ENCODE measurements at places on chromosomes 2 and 18.

DNA sequence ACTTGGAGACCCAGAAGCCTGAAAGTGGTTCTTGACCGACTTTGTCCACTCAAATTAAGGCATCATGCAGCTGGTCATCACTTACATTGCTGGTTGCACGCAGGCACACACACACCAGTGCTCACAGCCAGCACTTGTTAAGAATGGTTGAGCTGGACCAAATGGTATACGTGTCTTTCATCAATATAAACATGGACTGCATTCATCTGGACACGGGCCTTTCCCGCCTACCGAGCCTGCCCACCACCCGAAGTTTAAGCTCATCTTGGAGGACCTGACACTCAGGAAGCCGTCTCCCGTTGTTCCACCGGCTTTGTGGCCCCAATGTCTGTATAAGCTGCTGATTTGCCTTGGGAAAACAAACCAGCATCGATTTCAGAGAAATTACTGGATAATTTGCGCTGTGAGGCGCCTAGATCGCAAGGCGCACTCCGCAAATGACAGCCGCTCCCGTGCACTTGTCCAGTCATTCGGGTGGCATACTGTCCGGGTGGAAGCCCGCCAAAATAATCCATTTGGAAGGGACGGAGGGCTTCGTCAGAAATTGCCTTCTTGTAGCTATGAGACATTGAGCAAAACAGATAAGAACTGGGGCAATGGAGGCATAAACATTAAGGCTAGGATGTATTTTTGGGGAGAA, 40.1 kb upstream of the AKAIN1 start:
- DNase-seq, result no peak

DNA sequence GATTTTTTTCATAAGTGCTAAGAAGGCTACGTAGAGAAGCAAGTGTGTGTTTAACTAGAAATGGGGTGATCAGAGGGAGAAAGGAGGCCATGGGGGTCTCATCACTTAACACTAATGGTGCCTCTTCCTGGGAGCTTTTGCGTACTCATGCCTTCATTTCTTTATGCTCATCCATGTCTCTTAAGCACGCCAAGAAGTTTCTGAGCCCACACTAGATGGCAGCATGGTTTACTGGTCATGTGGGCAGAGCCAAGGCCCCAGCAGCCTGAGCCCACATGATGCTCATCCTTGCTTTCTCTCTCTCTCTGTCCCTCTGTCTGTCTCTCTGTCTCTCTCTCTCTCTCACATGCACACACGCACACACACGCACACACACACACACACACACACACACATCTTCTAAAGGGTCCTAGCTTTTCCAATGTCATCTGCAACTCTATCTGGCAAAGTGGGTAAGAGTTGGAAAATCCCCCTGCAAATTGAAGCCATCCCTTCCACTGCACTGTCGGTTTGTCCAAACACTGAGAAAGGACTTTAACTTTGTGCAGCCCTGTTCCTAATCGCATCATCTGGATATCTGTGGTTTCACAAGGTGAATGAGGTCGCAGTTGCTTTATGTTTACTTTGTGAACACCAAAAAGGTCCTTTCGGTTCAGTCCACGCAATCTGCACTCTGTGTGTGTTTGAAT, 137.1 kb upstream of the CCDC68 start:
- DNase-seq, result no peak

- no peak for DNase-seq
Observed at GRCh38 chr2:29950481-29950880, 29.1 kb upstream of the ALK start.

GRCh38 chr2:138018866-138019688, 54.8 kb downstream of the HNMT start:
- no peak for DNase-seq

DNA sequence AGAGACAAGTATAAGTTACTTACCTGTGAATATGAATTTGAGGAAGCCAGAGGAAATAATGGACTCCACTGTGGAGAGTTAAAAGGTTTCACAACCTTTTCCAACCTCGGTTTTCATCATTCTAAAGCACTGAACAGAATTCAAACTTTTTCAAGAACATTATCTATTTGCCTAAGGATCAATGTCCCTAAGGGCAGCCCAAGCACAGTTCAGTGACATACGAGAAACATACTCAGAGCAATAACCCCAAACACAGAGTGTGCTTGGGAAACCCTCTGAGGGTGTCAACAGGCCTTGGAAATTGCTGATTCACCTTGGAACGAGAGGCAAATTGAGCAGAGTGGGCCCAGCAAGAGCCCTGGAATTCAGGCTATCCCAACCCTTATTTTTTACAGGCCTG, at the start of gene ABCB11:
Gene ABCB11 (minus strand): TSS at position 123 of the 400 bp plus-strand sequence. CDS start 13,199 bp downstream, outside the sequence.
- DNase-seq, result no peak

GRCh38 chr2:233240897-233241296, 10.6 kb upstream of the ATG16L1 start:
- DNase-seq, result no peak

- no peak for DNase-seq
Observed at GRCh38 chr2:47089083-47089464, 66.0 kb downstream of the STPG4 start.

DNA sequence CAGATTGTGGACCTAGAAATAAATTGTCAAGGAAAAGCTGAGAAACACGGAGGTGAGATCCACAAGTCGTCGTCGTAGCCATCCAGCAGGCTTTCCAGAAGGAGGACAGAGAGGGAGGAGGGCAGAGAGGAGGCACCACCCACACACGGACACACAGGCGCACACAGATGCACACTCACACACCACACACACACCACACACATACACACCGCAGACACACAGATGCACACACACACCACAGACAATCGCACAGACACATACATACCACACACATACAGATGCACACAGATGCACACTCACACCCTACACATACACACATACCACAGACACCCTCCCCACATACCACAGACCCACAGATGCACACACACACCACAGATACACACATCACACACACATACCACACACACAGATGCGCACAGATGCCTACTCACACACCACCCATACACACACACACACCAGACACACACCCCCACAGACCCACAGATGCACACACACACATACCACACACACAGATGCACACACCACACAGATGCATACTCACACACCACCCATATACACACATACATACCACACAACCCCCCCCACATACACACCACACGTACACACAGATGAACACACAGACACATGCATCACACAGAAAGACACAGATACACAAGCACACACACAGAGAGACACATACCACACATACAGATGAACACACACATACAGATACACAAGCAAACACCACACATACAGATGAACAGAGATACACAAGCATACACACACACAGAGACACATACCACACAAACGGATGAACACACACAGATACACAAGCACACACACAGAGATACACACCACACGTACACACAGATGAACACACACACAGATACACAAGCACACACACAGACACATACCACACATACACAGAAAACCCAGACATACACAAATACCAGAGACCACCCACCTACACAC, 12.7 kb upstream of the BOK start:
- no peak for DNase-seq

GRCh38 chr18:21115519-21116411, 4.2 kb upstream of the ROCK1 start:
- DNase-seq, result no peak

- no peak for DNase-seq
Observed at GRCh38 chr2:28716265-28716865, 35.3 kb upstream of the PPP1CB start.

DNA sequence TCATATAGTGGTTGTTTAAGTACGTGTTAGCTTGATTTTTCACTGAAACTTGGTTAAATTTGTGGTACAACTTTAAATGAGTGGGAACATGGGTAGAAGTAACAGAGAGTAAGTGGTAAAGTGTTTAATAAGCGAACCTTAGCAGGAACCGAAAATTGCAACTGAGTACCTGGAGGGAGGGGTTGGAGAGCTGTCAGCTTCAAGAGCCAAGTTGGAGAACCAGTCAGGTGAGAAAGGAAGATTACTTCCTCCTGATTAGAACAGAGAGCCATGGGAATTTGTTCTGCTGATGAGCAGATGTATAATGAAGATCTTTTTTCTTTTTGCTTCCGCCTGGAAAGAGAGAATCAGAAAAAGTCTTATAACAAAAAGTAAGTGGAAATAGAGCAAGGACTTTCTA, 158.4 kb upstream of the CDH7 start:
- DNase-seq, result no peak

DNA sequence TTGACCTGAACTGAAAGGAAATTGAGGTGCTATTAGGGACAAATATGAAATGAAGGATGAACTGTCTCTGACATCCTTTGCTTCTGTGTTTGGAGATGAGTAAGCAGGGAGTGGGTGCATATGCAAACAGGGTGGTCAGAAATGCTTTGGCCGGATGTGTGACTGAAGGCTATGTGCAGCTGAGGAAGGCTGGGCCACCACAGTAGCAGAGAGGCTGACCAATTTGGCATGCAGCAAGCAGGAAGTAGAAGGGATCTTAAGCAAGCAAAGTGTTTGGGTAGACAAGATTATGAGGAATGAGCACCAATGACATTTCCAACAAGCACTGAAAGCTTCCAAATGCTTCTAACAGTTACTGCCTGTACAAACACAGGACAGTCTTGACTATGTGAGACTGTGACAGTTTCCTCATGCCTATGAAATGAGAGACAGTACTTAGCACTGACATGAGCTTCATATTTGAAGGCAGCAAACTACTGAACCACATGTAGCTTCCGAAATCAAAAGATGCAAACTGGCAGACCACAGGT, 3.3 kb upstream of the ACTR3 start:
- DNase-seq, result peak; percentile 83

DNA sequence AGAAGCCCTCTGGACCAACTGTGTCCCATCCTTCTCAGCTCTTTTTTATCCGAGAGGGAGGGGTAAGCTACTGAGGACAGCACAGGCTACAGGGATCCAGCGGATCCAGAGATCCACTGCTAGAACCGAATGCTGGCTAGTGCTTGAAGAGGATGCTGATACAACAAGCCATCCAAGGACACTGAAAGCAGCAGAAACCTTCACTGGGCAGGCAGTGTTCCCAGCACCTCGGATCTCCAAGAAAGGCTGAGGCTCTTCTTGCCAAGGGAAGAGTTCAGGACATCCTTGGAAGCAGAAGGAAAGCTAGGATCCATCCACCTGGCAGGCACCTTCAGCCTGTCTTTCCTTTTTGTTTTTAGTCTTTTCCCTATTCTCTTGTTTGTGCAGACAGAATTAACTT, 13.2 kb upstream of the FHOD3 start:
- DNase-seq, result no peak

GRCh38 chr2:173872714-173873113, 92.5 kb downstream of the SP3 start:
- DNase-seq, result no peak

DNA sequence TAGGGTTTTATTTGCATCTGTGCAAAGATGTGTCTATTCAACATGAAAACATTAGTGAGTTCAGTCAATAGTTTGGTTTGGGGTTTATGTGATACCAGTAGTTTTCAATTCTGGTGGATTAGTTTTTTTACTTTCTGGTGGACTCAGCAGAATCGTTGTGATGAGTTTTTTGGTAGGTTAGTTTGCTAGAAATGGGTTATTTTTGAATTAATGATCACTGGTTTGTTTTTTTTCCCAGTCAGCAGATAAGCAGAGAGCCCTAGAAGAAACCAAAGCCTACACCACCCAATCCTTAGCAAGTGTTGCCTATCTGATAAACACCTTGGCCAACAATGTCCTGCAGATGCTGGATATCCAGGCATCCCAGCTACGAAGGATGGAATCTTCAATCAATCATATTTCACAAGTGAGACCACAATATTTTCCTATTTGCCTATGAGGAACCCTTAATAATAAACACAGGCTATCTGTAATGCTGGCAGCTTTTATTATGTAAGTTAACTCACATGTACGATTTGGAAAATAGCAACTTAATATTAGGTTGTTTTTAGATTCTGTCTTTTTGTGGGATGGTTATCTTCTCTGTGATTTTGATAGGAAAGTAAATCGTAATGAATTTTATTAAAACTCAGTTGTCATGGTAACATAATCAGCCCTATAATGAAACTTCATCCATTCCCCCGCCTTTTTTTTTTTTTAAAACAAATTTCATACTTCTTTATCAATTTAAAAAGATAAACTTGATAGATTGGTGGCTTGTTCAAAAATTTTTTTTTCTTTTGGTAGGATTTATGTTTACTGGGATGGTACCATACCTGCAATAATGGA, 38.7 kb downstream of the ABI2 start:
- DNase-seq, result no peak

- DNase-seq, result no peak
Observed at GRCh38 chr18:40937386-40937785, 1017.6 kb upstream of the PIK3C3 start.

GRCh38 chr2:173770947-173771678, 194.1 kb downstream of the SP3 start:
- no peak for DNase-seq

GRCh38 chr2:102940684-102941083, 178.9 kb downstream of the TMEM182 start:
- DNase-seq, result no peak

- no peak for DNase-seq
Observed at GRCh38 chr2:57407772-57408201, 638.8 kb upstream of the VRK2 start.

DNA sequence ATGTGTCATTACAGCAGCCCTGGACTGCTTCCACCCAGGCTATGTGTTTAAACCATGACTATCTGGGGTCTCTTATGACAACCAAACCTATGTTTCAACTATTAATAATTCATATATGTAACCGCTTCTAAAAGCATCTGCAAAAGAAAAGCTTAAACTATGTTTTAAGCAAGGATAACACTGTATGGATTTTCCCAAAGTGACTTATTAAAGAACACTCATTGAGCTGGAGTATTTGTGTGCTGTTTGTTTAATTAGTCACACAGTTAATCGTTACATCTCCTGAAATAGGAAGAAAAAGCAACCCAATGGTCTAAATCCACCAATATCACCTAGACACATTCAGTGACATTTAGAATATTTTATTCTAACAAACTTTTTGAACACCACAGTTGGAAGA, 51.3 kb downstream of the TMEM163 start:
- DNase-seq, result no peak

- DNase-seq, result no peak
Observed at GRCh38 chr18:25422230-25422629, 70.3 kb upstream of the ZNF521 start.

DNA sequence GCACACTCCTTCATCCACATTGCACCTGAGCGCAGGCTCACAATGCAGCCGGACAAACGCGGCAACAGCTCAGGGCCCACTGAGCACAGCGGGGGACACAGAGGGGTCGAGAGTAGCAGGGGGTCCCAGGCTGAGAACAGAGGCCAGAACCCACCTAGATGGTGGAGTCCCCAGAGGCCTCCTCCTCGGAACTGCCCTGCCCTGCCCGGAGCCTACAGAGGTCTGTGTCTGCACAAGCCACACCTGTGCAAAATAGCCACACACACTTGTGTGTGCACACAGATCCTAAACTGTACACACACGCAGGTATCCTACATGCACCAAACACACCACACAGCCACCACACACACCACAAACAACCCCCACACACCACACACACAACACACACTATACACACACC, 72.8 kb downstream of the TMEM18 start:
- DNase-seq, result no peak
